ENCODE measurements at places on chromosomes 5 and 9.

DNA sequence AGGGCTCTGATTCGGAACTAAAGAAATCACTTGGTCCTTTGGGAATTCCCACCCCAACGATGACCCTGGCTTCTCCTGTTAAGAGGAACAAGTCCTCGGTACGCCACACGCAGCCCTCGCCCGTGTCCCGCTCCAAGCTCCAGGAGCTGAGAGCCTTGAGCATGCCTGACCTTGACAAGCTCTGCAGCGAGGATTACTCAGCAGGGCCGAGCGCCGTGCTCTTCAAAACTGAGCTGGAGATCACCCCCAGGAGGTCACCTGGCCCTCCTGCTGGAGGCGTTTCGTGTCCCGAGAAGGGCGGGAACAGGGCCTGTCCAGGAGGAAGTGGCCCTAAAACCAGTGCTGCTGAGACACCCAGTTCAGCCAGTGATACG lies 83.4 kb downstream of the GOLPH3 start:
- no peak for DNase-seq

DNA sequence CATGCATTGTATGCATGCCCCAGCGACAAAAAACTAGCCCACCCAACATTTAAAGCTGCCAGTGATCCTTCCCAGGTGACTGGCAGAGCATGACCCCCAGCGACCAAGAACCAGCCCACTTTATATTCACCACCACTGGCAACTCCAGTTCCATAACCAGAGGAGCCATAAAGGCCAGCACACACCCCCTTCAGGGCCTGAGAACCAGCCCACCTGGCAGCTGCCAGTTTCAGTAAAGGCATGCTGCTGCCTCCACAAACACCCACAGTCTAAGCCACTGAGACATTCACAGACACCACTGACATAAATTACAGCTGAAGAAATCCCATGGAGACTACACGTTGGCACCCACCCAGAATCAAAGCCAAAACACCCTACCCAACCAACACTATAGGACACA lies 46.9 kb upstream of the RGS7BP start:
- DNase-seq = no peak

DNA sequence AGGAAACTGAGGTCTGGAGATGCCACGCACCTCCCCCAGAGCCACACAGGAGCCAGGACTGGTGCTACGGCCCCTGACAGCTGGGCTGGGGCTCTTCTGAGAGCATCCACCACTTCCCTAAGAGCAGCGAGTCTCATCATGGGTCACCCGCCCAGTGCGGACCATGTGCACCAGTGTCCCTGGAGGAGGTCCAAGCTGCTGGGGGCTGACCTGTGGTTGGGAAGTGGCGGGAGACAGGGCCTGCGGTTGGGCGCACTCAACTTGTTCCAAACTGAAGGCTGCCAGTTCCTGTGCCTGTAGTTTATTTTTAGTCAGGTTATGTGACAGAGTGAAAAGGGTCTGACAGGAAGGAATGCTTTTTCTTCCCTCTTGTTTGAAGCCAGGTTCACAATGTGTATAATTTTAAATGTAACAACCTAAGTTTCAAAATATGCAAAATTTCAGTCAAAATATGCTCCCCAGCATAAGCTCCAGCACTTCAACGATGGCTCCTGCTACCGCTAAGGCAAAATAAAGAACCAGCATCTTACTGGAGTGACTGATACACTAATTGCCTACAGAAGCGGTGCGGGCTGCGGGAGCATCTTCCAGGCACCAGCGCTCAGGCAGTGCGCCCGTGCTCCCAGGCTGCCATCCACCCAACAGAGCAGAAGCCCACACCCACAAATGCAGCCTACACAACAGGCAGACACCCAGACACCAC lies 14.8 kb downstream of the BARHL1 start:
- no peak for DNase-seq

DNA sequence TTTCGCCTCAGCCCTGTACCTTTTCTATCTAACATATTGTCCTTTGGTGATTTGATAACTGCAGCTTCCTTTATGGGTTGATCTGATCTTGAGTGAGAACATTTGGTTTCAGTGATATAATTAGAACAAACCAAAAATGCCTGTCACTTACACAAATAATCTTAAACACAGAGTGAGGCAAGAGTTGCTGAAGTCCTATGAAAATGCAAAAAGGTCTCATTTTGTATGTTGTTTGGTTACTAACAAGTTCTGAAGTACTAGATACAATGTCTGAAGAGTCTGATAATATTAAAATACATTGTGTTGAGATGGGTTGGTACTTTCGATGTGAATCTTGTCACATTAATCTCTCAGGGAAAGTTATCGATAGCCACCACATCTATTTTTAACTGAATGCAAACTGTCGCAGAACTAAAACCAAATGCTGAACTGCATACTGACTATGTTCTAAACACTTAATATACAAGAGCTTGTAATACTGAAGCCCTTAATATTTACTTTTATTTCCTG lies 70.4 kb upstream of the TMED7 start:
- no peak for DNase-seq

DNA sequence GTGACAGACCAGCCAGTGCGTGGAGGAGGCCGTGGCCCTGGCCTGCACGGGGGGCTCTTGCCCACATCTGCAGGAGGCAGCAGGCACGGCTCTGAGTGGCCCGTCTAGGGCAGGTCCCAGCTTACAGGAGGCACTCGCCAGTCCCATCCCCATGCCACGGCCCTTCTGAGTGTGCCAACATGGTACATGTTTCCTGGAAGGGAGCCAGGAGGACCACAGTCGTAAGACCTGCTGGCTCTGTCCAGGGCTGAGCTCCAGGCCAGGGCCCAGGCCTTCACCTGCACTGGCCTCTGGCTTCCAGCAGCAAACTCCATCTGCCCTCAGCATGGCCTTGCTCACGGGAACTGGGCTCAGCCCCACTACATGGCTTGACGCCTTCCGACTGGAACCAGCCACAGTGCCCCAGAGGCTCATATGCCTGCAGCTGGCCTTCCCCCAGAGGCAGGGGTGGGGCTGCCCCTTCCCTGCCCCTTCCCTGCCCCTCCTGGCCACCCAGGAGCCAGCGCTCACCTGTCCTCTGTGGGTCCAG lies 3.8 kb downstream of the NKD2 start:
- no peak for DNase-seq

GRCh38 chr5:44887722-44888121 lies 79.0 kb downstream of the MRPS30 start:
- no peak for DNase-seq

DNA sequence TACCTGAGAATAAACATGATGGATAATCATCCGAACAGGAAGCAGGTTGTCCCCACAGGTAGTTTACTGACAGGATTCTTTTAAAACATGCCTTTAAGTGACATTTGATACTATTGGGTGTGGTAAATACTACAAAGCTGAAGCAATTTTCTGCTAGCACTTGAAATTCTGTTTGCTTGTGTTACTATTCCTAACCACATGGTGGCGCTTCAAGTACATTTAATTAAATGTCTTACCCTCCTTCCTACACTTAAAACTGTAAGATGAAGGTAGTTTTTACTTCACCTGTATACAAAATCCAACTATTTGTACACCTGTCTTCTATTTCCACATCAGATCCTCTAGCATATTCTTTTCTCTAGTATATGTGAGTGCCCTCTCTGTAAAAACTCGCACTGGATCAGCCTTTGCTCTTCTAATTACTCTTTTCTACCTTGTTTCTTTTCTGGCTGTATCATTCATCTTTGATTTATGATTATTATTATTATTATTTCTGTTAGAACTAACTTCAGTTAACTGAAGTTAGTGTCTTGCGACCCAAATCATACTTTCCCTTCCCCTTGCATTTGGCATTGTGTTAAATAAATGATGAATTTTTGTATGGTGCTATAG lies 18.4 kb downstream of the SLC25A46 start:
- DNase-seq = no peak

DNA sequence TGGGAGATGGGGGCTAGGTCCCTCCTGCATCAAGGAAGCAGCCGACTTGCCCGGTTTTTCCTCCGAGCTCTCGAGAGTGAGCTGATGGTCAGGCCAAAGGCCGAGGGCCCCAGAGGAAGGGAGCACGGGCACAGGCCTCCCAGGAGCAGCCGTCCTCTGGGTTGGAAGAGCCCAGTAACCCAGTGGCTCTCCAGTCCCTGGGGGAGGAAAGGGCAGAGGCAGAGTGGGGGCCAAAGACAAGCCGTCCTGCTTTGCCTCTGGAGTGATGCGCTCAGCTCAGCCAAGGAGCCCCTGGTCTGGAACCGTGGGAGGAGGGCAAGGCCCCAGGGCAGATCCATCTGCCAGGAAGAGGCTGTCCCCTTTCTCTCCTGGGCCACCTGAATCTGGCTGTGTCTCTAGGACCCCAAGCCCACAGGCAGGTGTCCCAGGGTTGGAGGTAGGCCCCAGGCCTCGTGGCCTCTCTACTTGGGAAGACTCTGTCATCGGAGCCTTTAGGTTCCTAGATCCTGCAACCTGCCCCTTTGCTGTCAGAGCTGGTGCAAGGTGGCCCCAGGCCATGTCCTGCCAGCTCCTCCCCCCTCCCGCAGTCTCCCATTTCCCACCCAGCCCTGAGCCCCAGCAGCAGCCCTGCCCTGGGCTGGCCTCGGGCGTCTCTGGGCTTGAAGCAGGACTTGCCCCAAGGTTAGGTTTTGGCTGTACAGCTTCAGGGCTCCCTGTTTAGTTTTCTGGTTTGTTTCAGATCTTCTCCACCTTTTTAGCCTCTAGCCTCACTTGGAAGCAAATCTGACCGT lies 224.1 kb downstream of the CACNA1B start:
- DNase-seq = peak; percentile 40

GRCh38 chr9:86337469-86338108 lies 16.6 kb downstream of the TUT7 start:
- DNase-seq = no peak

- no peak for DNase-seq
Observed at GRCh38 chr5:73171495-73171894, 1.5 kb upstream of the TMEM174 start.

DNA sequence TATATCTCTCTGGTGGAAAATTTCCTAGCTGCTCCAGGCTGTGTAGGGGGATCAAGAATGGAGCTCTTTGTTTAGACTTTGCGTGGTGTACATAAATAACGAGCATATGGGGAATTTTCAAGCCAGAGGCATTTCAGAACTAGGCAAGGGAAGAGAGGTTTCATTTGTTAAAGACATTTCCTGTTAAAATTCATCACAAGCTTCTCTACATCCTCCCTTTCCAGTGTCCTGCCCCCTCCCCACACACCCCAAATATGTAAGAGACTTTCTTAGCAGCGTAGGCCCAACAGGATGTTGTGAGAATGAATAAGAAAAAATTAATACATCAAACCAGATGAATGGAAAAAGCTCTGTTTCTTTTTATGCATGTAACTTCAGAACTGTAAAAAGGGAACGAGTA lies 150.3 kb downstream of the GPBP1 start:
- DNase-seq = no peak

- no peak for DNase-seq
Observed at GRCh38 chr5:37789991-37790390, 49.9 kb downstream of the GDNF start.

DNA sequence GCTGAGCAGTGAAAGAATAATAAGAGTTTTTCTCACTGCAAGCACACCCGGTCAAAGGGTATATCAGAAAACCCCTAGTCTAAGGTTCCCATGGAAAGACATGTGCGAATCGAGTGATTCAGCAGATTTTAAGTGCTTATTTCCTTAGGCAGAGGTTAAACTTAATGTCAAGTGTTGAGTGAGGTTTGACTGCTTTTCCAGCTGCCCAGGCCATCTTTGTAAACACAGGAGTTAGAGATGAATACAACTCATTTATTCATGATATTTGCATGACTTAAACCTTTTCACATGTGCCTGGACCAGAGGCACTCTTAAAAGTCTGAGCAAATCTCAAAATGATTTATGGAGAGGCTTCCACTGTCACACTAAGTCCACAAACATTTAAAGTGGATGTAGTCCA lies 137.8 kb upstream of the RGMB start:
- DNase-seq = no peak

- DNase-seq = peak; percentile 96
Observed at GRCh38 chr5:176573564-176574296, 24.6 kb downstream of the CDHR2 start.

DNA sequence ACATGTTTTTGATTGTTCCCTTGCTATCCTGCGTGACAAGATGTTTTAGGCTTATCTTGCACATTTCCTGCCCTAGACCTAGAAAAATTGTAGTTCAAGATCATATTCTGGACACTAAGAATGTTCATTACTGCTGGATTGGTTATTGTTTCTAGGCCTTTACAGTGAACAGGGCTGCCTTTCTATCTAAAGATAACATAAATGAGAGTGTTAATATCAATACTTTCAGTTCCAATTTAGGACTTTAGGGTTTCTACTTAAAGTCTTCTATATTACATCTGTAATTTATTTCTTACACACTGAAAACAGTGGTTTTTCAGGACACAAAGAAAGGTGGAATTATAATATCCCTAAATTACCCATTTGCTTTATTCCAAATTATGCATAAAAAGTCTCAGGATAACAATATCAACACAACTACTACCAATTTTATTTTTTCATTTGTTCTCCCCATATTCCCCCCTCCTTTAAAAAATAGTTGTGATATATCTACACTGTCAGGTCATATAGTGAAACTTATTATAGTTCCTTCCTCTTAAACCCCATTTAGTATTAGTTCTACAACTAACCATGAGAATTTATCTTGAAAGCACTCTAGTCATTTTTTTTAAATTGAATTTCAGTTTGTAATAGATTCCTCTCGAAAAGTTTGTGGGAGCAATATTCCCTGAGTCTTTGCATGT lies 293.9 kb upstream of the RIOK2 start:
- no peak for DNase-seq

DNA sequence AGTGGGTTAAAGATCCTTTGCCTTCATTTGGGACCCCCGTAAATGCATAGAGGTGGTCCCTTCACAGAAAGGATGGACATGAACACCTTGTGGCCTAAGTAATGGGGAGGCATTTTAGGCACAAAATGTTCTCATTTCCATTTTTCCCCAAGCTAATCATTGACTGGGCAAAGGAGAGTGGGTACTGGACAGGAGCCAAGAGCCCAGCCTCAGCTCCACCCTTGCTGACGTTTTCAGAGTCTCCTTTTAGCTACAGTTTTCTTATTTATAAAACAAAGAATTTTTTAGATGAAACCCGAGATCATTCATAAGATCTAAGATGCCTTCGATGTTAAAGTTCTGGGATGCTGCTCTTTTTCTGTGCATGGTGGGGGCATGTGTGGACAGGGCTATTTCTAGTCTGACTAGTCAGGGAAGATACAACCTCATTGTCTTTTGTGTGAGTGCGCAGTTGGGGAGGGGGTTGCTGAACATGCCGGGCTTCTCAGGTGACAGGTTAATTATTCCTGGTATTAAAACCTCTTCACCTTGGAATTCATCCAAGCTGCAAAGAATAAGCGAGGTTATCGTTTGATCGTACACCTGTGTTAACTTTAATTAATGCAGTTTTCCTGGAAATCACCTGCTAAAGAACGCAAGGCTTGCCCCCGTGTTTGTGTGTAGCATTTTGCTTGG lies 48.4 kb downstream of the ADAMTS16 start:
- DNase-seq = no peak

DNA sequence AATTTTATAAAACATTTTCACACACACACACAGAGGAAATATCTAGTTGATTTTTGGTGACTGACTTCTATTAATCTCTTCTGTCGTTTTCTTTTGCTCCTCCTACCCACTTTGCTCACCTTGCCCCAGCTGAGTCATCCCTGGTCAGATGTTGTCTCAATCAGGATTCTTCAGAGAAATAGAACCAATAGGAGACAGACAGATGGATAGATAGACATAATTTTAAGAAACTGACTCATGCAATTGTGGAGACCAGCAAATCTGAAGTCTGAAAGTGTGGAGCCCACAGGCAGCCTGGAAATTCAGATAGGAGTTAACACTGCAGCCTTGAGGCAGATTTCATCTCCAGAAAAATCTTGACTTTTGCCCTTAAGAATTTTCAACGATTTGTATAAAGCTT lies 37.0 kb upstream of the PIK3R1 start:
- DNase-seq = no peak

- DNase-seq = no peak
Observed at GRCh38 chr5:76163111-76163628, 80.0 kb downstream of the SV2C start.

- no peak for DNase-seq
Observed at GRCh38 chr9:19799784-19800183, 10.9 kb upstream of the SLC24A2 start.

Data from activated CD8-positive, alpha-beta memory T cell treated with anti-CD3 and anti-CD28 coated beads, Interleukin-2, amount 50 U/mL, for 48 hours (primary cell).